ENCODE measurements at places on chromosomes 4 and X. TPM values are rescaled to one million over a fixed set of nuclear protein-coding genes. Genes with fewer than 3 reads are reported as not detected.

GRCh38 chr4:83589279-83589678 is 53.4 kb downstream of the GPAT3 start:
- H3K4me3 ChIP-seq = no peak overlapping the region
- no peaks in the 10 kb centered on the region for H3K36me3 ChIP-seq
- H3K27me3 ChIP-seq = no peaks in the 10 kb centered on the region
- no peak for DNase-seq

- H3K4me3 ChIP-seq = no peak overlapping the region
- no peaks in the 10 kb centered on the region for H3K4me1 ChIP-seq
- no peaks in the 10 kb centered on the region for H3K27me3 ChIP-seq
- DNase-seq = no peak
- H3K36me3 ChIP-seq = no peaks in the 10 kb centered on the region
Observed at GRCh38 chrX:39975101-39975925, 122.4 kb downstream of the BCOR start.

IL3RA gene
- 1.5 TPM for total RNA-seq

TEX13C gene
- total RNA-seq = not detected

IL1RAPL1 gene
- 0.27 TPM for total RNA-seq

DCHS2 gene
- 2.6 TPM for total RNA-seq

Data from ovary (tissue), 10 donors.